Brain microvascular endothelial cell (primary cell): ENCODE measurements at places on chromosomes 5 and 9.
A peak's percentile ranks its signal among the peaks of the same experiment; 100 is the strongest.

DNA sequence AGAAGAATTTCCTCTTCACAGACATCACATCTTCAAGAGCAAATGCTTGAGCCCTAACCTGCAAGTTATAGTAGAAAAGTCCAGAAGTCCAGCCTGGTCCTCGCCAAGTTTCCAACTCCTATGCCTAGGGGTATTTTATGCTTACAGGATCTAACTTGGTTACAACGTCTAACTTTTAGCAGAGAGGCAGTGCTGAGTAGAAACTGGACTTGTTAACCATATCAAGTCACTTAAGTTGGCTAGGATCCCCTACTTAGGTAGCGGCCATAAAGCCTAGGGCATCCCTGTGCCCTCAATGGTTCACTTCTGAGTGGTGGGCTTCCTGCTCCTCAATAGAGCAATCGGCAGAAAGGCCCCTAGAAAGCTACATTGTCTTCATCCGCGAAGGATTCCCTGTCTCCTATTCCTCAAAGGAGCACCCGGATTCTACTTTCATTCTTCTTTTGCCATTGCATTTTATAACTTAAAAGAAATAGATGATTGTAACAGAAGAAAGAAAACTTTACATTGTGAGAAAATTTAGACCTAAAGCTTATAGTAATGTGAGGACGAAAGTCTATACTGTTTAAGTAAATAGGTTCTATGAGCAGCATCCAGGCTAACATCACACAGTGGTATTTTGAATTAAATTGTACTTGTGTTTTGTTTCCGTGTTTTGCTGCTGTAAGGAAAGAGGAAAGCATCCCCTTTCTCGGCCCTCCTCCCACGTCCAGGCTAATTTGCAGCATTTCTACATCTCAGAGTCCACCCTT is 1.3 kb upstream of the MTAP start:
- no peak for DNase-seq

- no peak for DNase-seq
Measured at GRCh38 chr5:27502236-27502635, 463.9 kb upstream of the CDH9 start.

DNA sequence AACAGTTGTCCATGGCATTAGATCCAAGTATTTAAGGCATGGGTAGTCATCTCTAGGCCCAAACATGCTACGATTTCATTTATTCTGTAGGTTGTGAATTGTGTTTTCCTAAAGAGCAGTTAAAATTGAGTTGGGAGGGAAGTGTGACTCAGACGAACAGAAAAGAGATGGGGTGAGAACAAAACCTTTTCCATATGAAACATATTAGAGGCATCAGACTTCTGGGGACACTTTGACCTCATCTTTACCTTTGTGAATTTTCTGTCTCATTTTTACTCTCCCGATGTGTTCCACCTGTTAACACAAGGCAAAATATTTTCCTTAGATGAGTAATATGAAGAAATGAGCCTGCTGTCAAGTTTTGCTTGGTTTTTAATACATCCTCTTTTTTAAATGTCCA is 181.3 kb downstream of the ESM1 start:
- no peak for DNase-seq

- DNase-seq, result peak; percentile 27
Measured at GRCh38 chr5:33936381-33937016, at the start of gene RXFP3. RXFP3 (plus strand) TSS chr5:33936386; CDS start chr5:33936741, 355 bp downstream.

- no peak for DNase-seq
Measured at GRCh38 chr9:86469476-86470250, 115.5 kb upstream of the TUT7 start.

DNA sequence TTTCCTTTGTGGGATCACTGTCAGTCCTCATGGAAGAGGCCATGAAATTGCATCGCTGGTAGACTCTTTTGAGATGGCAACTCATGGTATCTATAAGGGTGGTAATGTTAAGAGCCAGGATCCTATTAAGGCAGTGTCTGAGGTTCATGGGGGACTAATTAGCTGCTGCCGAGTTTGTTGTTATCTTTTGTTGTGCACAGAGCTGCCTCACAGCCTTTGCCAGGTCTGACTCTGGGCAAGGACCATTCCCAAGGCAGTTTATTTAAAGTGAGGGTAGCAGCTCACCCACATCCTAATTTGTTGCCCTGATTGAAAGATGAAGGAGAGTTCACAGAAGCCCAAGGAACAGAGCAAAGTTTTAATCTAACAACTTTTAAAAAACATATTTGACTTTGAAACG is 7.9 kb downstream of the SMARCA2 start:
- DNase-seq, result no peak

DNA sequence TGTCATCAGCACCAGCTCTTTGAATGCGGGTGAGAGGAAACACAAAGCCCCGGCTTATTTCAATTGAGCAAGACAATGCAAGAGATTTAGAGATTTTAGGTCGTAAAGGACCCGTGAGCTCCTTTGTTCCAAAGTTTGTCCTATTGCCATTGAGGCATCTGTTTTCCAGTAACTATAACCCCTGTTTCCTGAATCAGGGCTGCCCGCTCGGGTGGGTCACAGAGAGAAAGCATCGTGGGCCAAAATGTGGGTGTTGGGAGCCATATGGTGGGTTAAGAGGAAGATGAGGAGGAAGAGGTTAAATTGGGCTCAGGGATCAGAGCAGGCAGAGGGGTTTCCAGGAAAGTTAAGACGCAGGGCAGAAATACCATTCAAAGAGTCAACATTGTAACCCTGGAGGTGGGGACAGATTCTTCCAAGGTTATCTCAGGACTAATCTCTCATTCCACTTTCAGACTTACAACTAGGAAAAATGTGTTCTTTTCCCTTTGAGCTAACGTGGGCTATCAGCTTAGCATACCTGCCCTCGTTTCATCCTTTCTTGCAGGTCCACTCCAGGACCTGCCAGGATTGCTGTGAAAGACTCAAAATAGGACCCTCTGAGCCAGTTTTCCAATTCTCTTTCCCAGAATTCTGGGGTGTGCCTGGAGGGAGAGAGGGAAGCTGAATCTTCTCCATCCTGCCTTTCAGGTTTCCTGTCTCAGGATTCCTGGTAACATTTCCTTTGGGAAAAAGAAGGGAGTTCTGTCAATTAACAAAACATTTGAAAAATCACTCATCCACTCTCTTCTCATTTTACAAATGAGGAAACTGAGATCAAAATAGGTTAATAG is 95.5 kb upstream of the TAF11L2 start:
- no peak for DNase-seq

DNA sequence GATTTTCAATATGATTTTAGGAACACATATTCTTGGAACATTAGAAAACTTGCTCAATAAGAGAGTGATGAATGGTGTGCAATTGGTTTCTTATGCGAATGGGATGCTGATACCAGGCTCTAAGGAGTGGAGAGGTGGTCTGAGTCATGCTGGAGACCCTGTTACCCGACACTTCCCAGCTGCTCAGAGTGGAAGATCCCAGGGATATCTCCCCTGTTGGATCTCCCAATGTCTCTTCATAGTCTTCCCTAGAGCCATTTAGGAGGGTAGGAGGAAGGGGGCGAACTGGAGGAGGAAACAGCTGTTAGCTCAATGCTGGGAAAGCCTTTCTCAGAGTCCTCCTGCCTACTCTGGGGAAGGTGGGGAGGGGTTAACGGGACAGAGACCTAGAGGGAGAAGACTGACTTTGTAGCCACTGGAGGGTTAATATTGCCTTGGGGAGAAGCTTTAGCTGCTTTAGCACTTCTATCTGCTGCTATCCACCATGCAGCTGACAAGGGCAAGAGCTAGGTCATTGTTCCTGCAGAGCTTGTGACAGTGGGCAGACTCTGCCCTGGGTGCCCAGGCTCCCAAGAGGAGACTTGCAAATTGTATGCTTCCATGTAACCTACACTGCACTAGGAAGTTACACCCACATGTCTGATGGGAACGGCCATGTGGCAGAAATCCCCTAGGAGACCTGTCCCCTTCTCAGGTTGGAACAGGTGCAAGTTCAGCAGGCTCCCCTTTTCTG is 301.0 kb downstream of the GADD45G start:
- DNase-seq, result no peak

GRCh38 chr5:157548513-157549282 is 26.9 kb downstream of the ADAM19 start:
- peak; percentile 77 for DNase-seq

GRCh38 chr5:20445326-20445860 is 457.4 kb upstream of the CDH18 start:
- DNase-seq, result no peak

DNA sequence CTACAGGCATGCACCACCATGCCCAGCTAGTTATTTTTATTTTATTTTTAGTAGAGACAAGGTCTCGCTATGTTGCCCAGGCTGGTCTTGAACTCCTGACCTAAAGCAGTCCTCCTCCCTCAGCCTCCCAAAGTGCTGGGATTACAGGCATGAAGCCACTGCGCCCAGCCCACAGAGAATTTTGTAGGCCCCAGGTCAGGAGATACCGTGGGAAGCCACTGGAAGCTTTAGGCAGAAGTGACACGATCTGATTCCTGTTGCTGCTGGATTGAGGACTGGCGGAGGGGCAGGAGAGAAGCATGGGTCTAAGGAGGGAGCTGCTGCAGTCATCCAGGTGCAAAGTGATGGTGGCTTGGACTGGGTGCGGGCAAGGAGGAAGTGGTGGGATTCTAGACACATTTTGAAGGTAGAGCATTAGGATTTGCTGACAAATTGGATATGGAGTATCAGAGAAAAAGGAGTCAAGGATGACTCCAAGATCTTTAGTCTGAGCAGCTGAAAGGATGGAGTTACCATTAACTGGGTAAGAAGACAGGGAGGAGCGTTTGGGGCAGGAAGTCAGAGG is 20.7 kb downstream of the TCF7 start:
- no peak for DNase-seq

- peak; percentile 41 for DNase-seq
Measured at GRCh38 chr9:93525476-93525875, 50.9 kb upstream of the PHF2 start.

DNA sequence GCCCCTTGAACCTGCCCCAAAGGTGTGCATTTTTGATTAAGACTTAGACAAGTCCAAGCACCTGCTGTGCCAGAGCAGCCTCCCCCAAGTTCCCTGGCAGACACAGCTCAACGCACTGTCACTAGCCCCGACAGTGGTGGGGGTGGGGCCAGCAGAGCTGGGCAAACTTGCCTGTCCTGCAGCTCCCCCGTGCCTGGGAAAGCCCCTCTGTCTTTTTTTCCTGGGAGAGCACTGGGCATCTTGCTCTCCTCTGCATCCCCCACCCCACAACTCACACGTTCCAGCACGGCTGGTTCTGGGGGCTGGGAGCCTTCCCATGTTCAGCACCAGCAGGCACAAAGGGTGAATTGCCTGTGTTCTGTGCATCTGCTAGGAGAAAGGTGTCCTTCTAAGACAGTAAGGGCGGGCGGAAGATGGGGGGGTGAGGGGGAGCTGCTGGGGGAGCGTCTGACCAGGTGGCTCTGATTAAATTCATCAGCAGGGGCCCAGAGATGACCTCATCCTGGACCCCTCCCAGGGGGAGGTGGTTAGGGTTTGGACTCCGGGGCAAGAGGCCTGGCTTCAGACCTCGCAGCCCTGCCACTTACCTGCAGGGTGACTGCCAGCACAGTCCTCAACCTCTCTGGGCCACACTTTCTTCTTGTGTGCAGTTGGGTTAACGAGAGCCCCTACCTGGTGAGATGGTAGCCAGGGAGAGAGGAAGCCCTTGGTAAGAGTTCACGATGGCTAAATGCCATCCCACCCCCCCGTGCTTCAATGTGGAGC is 23.5 kb downstream of the HMCN2 start:
- no peak for DNase-seq

- no peak for DNase-seq
Measured at GRCh38 chr5:42851481-42851880, 39.8 kb upstream of the SELENOP start.

- DNase-seq, result no peak
Measured at GRCh38 chr9:107780960-107781359, 291.4 kb upstream of the KLF4 start.

DNA sequence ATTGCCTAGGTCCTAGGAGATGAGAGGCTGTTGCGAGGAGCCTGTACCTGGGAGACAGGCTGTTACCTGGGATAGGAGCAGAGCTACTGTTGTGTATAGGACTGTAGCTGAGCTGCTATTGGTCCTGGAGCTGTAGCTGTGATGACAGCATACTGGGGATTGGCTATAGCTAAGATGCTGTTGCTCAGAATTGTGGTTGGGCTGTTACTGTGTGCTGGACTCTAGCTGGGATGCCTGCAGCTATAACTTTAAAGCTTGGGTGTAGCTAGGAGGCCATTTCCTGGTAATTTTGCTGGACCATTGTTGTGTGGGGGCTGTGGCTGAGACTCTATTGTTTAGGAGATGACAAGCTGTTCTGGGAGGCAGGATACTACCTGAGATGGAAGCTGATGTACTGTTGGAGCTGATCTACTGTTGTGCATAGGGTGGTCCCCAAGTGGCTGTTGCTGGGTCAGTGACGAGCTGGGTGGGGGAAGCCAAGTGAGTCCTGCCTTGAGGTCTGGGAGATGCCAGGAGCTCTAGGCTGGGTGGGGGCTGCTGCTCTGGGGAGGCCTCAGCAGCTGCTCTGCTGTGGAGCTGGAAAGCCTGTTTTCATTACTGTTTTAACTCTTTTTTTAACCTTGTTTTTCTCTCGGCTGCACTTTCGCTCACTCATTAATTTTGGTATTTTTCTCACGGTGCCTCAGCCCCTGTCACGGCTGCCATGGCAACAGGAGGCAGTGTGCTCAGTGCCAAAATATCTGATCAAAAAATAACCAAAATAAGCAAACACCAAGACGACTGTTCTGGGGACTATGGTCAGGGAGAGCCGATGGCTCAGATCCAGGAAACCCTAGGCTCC is 3.0 kb upstream of the PCDH1 start:
- no peak for DNase-seq

- no peak for DNase-seq
Measured at GRCh38 chr5:108061941-108062340, 320.0 kb downstream of the FBXL17 start.

DNA sequence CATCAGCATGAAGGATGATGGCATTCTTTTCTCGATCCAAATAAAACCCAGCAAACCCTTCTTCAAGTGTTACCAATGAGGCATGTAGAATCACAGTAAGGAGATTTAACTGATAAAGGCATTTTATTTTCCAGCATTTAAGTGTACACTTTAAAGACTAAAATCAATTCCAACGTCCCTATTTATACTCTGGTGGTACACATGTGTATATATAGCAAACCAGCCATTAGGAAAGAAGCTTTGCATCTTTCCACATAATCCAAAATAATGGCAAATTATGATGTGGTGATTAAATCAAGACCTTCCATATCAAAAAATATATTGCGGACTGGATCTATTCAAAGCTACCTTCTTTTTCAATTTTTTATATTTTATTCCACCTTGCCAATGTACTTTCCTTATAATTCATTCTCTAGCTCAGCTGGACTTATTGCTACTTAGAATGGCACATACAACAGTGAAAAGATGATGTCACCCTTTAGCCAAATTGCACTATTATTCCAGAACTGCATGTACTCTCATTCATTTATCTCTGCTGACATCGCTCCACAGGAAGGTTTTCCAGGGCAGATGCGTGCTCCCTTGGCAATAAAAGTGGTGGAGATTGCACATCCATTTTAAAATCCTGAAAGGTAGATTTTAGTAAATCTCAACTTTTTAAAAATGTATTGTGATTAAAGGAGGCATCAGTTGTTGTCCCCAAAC is 63.3 kb upstream of the SLC30A5 start:
- DNase-seq, result no peak

- no peak for DNase-seq
Measured at GRCh38 chr9:91393826-91394225, 29.8 kb downstream of the NFIL3 start.
